ENCODE measurements at places on chromosomes 1 and 21. TPM values are rescaled to one million over a fixed set of nuclear protein-coding genes. Genes with fewer than 3 reads are reported as not detected.

GRCh38 chr1:165999826-166000225, 167.0 kb downstream of the FAM78B start:
- no peak for DNase-seq

The SPATA45 gene
- polyA plus RNA-seq: 0.52 TPM

The MRPL37 gene
- 97.9 TPM for polyA plus RNA-seq

The TCHH gene
- not detected for polyA plus RNA-seq

The RAB25 gene
- polyA plus RNA-seq: 2.1 TPM
